ENCODE measurements at places on chromosomes 2 and 18.

DNA sequence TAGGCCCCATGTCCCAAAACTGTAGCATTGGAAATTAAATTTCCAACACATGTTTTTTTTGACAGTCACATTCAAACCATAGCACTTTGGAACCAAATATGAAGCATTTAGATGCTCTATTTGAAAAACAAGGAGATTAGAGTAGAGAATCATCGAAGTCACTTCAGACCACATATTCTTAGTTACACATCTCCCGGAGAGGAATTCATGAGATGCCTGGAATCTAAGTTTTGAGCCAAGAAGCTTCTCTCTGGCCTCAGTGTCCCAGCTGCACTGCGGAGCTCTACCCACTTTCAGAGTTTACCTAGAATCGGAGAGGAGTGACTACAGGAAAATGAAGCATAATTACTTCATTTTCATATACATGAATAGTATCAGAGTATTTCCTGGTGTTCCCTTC is 385.9 kb downstream of the TNS1 start:
- no peak for DNase-seq

- no peak for DNase-seq
These were observed 110.2 kb upstream of the TRIB2 start for GRCh38 chr2:12606472-12607000.

DNA sequence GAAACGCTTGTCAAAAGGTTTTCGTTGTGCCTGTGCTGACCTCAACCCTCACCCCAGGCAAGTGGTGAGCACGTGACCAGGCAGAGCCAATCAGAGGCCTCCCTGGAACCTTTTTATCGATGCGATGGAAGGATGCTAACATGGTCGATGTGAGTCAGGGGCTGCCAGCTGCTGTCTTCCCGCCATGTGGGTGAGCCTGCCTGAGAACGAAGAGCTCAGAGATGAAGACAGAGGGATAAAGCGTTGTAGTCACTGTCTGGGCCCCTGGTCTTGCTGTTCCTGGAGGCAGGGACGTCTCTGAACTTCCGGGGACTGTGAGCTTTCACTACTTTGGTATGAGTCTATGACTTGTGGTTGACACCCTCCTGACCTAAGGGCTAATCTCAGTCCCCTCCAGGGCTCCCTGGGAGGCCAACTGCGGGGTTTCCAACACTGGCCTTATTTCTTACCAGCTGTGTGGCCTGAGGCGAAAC is 18.6 kb downstream of the DNMT3A start:
- DNase-seq: peak; percentile 82

- DNase-seq: no peak
These were observed 377.1 kb upstream of the HS6ST1 start for GRCh38 chr2:128695646-128696220.

GRCh38 chr2:102618452-102619413 is 620 bp upstream of the SLC9A2 start:
- no peak for DNase-seq

- no peak for DNase-seq
These were observed 24.8 kb downstream of the IGFBP2 start for GRCh38 chr2:216657980-216658379.

DNA sequence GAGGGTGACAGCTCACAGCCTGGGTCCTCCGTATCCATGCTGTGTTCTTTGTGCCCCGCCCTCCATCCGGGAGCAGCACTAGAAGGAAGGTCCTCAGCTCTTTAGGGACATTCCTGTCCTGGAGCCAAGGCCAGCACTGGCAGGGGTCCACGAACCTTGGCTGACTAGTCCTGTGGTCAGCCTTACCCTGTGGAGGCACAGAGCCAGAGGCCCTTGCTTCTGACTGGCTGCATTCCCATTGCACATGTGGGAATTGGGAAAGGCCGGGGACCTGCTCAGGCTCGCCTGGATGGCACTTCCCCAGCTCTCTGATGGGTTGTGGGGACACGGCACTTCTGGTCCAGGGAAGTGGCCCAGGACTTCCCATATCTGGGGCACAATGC is 24.9 kb upstream of the RHOB start:
- peak; percentile 43 for DNase-seq

- peak; percentile 65 for DNase-seq
These were observed 1.1 kb downstream of the CYBRD1 start for GRCh38 chr2:171523088-171524017.

GRCh38 chr18:8701546-8702118 is 3.7 kb upstream of the MTCL1 start:
- DNase-seq: no peak

GRCh38 chr2:197378494-197379307 is 56.1 kb downstream of the SF3B1 start:
- peak; percentile 72 for DNase-seq

GRCh38 chr2:217404236-217404760 is 544.4 kb upstream of the TNP1 start:
- DNase-seq: no peak

DNA sequence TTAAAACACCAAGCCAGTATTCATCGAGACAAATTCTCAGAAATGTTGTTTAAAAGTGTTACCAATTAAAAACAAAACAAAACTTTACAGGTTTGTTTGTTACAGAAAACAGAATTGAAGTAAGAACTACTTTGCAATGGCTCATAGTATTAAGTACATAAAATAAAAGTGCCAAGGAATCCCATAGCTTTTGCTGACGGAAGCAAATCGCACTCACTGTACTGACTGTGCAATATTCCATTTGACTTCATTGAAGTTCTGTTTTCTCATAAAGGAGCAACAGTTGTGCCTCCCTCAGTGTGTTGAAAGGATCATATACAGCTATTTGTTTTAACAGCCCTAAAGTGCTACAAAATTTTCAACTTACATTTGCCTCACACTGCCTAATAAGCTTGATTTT is 507.8 kb downstream of the SPAG16 start:
- DNase-seq: no peak

DNA sequence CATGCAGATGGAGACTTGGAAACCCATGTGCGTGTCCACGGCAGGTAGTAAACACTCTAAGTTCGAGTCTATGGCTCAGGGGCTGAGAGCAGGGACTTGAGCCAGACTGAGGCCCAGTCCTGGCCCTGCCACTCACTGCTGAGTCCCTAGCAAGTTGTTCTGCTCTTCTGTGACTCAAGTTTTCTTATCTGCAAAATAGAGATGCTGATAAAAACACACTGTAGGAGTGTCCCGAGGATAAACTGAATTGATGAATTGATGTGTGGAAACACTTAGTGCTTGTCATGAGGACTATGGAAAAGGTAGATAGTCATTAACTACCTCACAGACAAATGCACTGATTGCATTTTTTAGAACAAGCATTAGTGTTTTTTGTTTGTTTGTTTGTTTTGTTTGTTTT is 73.2 kb downstream of the BOLA3 start:
- no peak for DNase-seq

GRCh38 chr2:99865818-99866676 is 276.3 kb downstream of the AFF3 start:
- DNase-seq: no peak

DNA sequence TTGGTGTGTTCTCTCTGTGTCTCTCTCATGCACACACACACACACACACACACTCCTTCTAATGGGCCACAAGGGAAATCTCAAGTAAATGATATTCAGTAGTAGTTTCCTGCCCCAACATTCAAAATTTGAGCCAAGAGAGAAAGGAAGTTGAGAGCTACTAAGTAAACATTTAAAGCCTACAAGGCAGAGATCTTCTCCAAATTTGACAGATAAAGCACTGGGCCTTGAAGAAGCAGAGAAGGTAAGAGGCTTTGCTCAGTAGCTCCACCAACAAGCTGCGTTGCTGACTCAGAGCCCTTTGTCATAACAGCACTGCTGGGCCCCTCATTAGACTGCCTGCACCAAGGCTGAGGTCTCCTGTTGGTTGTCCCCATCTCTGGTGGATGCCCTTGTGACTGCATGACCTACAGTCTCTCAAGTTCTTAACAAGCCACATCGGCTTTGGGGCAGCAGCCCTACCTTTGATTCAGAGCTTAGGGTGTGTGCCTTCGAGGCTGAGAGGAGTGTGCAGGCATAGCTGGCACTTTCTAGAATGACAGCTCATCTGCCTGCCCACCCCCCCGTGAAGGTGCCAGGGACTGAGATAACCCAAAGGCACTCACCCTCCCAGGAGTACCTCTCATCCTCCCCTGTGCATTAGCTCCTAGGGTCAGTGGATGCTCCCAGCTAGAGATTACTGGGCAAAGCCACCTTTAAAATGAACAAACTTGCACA is 32.3 kb upstream of the NEB start:
- peak; percentile 55 for DNase-seq

- no peak for DNase-seq
These were observed 82.7 kb downstream of the CALCRL start for GRCh38 chr2:187365315-187365714.

DNA sequence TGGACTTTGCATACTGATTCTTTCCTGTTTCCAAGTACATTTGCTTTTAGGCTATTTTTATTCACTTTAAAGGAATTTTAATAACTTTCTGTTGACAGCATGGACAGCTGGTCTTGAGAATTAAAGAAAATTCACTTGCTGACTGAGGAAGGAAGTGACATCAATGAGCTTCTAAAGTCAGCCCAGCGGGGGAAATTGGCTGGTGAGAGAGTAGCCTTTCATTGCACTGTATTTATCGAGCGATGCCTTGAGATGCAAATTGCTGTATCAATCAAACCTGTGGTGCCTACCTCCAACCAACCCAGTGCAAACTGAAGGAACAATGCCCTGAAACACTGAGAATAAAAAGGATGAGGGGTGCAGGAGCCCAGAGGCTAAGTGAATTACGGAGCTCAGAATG is 91.4 kb upstream of the AQP4 start:
- no peak for DNase-seq

DNA sequence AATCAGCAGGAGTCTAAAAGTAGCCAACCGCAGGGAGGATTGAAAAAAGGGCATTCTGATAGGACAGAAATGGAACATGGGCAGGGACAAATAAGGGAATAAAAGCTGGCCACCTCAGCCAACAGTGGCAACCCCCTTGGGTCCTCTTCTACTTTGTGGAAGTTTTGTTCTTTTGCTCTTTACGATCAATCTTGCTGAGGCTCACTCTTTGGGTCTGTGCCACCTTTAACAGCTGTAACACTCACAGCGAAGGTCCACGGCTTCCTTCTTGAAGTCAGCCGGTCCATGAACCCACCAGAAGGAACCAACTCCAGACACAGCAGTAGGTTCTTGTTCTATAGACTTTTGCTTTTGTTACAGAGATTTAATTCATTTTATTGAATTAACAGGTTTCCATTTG is 285.4 kb upstream of the CDH20 start:
- no peak for DNase-seq

GRCh38 chr18:45820106-45820745 is 5.2 kb upstream of the SIGLEC15 start:
- no peak for DNase-seq

DNA sequence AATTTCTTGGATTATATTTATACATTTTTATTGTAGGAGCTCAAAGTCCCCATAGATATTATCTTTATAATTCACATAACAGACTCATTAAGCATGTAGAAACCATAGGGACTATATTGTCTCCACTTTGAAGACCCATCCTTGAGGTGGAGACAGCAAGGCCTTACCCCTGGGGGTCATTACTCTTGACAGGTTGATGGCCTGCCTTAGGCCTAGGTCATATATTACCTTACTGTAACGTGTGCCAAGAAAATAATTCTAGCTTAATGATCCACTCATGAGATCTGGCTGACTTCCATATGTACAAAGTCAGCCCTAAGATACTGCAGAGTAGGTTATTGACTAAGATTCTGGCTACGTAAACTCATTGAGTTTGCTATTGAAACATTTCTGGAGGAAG is 65.4 kb upstream of the GLS start:
- no peak for DNase-seq

DNA sequence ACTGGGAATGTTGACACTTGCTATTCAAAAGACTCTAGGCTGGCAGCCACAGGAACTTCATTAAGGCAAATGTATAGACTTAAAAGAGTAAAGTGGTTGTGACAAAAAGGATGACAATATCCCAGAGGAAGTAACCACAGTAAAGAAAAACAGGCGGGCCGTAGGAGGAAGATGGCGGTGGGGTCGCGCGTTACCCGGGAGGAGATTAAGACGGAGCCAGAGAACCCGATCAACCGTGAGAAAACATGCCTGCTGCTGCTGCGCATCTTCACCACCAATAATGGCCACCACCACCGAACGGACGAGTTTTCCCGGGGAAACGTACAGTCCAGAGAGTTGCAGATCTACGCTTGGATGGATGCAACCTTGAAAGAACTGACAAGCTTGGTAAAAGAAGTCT is 14.0 kb upstream of the NEUROD1 start:
- DNase-seq: no peak

GRCh38 chr18:6401687-6402086 is 13.0 kb downstream of the L3MBTL4 start:
- DNase-seq: no peak

DNA sequence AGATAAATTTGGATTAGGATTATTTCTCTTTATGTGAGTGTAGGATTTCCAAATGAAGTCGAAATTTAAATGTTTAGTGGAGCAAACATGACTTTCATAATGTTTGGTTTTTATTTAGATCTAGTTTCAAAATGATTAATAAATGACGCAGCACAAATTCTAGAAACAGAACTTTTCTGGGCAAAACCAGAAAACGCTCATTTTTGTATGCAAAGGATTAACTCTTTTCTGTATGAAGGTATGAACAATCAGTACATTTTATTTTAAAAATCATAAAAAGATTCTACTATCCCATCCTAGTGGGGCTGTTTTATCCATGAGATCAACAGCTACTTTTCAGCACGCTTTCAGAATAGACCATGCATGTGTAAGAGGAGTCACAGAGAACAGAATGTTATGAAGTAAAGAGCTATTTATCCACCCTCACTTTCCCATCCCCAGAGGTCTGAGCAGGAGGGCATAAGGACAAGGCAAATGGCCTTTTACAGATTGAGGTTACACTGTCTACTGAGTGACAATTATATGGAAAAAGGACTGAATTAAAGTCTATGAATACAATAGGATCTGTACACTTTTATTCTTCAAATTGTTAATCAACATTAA is 270.8 kb downstream of the ZEB2 start:
- no peak for DNase-seq

Data from activated CD8-positive, alpha-beta memory T cell treated with anti-CD3 and anti-CD28 coated beads, Interleukin-2, amount 50 U/mL, for 48 hours (primary cell).